ENCODE measurements at places on chromosomes 1 and 21. TPM values are rescaled to one million over a fixed set of nuclear protein-coding genes. Genes with fewer than 3 reads are reported as not detected.

Gene TIE1
- total RNA-seq: 4.5 TPM

Gene CCT3
- total RNA-seq: 79.8 TPM

DNA sequence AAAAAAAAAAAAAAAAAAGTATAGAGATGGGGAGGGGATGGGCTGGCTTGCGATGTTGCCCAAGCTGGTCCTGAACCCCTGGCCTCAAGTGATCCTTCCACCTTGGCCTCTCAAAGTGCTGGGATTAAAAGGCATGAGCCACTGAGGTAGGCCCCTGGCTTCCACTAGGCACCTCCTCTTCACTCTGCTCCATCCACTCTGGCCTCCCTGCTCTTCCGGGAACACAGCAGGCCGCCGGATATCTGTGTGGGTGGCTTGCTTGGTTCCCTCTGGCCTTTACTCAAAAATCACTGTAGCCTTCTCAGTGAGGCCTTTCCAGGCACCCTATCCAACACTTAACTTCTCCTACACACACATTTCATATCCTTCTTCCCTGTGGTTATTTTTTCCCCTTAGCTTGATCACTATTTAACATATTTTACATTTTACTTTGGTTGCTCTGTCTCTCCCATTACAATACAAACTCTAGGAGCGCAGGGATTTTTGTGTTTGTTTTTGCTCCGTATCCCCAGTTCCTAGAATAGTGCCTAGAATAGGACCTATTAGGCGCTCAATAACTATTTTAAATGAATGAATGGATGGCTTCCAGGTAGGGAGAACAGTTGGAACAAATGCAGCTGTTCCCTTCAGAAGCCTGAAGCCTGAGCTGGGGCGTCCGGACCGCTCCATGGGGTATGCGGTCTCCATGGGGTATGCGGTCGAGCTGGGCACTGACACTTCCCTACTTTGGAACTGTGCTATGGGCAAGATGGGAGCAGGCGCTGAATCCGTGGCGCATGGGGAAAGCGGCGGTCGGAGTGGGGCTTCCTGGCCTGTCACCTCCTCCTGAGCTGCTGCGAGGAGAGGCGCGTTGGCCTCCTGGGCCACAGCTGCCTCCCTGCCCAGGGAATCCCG lies 46.7 kb downstream of the H3-3A start:
- H3K4me3 ChIP-seq: peak overlapping the region; percentile 54
- no peak for DNase-seq
- no peaks in the 10 kb centered on the region for H3K27me3 ChIP-seq
- H3K4me1 ChIP-seq: peaks cover 21% of the 10 kb centered on the region
- peak overlapping the region; percentile 87 for H3K27ac ChIP-seq

- no peak overlapping the region for H3K27ac ChIP-seq
- no peaks in the 10 kb centered on the region for H3K27me3 ChIP-seq
- no peaks in the 10 kb centered on the region for H3K4me1 ChIP-seq
Observed at GRCh38 chr1:229657993-229658755, 32.1 kb downstream of the URB2 start.

GRCh38 chr21:38839328-38840286 lies 33.9 kb downstream of the ETS2 start:
- no peak for DNase-seq
- no peak overlapping the region for H3K4me3 ChIP-seq
- no peak overlapping the region for H3K27ac ChIP-seq
- H3K4me1 ChIP-seq: no peaks in the 10 kb centered on the region
- no peaks in the 10 kb centered on the region for H3K36me3 ChIP-seq
- no peaks in the 10 kb centered on the region for H3K27me3 ChIP-seq

DNA sequence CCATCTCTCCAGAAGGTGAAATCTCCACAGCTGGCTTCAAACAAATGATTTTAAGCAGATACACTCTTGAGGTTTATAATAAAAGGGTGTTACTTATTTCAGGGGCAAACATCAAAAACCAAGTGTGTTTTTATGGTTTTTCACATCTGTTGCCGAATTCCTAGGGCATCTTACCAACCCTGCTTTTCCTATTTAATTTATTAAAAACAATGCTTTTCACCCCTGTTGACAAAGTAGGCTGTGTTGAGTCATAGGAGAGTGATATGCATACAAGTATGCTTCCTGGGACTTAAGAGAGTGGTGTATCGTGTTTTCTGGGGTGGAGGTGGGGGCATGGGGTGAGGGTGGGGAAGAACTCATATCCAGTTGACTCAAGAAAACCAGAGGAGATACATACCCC lies 29.3 kb upstream of the IL20 start:
- no peaks in the 10 kb centered on the region for H3K27me3 ChIP-seq
- H3K4me1 ChIP-seq: peaks cover 29% of the 10 kb centered on the region
- H3K4me3 ChIP-seq: no peak overlapping the region
- H3K36me3 ChIP-seq: no peaks in the 10 kb centered on the region
- DNase-seq: no peak
- no peak overlapping the region for H3K27ac ChIP-seq

GRCh38 chr1:169086603-169087455 lies 19.7 kb upstream of the ATP1B1 start:
- no peak overlapping the region for H3K4me3 ChIP-seq
- no peak overlapping the region for H3K27ac ChIP-seq
- H3K4me1 ChIP-seq: no peaks in the 10 kb centered on the region
- DNase-seq: no peak

GRCh38 chr1:204885790-204886189 lies 15.1 kb downstream of the NFASC start:
- H3K36me3 ChIP-seq: no peaks in the 10 kb centered on the region
- DNase-seq: no peak
- H3K4me1 ChIP-seq: no peaks in the 10 kb centered on the region
- no peaks in the 10 kb centered on the region for H3K27me3 ChIP-seq
- H3K27ac ChIP-seq: no peak overlapping the region

DNA sequence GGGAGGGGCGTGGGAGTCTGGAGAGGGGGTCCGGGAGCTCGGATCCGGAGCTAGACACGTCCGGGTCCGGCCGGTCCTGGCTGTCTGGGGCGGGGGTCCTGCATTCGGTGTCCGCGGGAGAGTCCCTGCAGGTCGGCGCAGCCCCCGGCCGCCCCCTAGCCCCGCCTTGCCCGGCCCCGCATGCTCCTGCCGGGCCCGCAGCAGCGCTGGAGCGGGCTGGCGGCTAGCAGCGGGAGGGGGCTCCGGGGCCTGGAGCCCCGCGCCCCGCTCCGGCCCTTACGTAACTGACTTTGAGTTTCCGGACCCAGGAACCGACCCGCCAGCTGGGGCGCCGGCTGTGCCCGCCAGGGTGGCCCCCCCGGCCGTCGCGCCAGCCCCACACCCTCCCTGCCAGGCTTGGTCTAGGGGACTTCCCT lies 26.9 kb upstream of the EPB41 start:
- DNase-seq: peak; percentile 81
- no peaks in the 10 kb centered on the region for H3K36me3 ChIP-seq
- H3K27ac ChIP-seq: peak overlapping the region; percentile 84
- no peaks in the 10 kb centered on the region for H3K27me3 ChIP-seq
- H3K4me1 ChIP-seq: peaks cover 37% of the 10 kb centered on the region
